Neural crest cell (in vitro differentiated cells): ENCODE measurements at places on chromosomes 11 and 22.

DNA sequence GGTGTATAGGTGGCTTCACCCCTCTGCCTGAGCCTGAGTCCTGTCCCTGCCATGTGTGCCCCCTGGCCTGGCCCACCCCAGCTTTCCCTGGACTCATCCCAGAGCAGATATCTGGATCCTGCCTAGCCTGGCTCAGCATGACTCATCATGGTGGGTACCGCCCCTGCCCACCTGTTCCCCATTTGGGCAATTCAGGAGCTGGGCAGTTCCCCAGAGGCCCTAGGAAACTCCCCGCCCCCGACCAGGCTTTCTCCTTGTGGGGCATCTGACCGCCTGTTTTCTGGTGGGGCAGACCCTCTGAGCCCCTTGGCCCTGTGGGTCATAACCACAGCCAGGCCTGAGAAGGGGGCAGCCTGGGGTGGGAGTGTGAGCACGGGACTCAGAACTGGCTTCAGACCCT is 4.4 kb downstream of the TSPO start:
- DNase-seq: no peak

DNA sequence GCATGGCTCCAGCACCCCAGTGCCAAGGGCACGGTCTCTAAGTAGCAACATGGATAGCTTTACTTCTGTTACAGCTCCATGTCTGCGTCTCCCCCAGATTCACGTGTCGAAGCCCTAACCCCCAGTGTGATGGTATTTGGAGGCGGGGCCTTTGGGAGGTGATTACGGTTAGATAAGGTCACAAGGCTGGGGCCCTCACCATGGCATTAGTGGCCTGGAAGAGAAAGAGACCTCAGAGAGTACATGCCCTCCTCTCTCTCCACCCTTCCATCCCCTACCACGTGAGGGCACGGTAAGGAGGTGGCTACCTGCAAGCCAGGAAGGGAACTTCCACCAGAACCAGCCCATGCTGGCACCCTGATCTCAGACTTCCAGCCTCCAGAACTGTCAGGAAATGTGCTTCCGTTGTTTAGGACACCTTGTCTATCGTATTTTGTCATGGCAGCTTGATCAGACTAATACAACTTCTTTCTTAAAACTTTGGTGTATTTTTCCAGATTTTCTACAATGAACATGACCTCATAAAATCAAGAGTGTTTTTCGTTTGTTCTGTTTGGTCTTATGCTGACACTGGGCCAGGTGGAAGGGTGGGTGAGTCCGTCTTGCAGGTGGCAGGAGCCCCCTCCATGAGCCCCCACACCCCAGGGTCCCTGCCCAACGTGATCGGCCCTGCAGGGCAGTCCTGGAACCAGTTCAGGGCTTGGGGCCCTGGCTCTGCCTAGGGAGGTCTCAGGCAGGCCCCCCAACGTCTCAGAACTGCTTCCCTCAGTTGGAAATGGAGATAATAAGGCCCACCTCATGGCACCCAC is 10.7 kb downstream of the RTN4R start:
- DNase-seq: no peak

DNA sequence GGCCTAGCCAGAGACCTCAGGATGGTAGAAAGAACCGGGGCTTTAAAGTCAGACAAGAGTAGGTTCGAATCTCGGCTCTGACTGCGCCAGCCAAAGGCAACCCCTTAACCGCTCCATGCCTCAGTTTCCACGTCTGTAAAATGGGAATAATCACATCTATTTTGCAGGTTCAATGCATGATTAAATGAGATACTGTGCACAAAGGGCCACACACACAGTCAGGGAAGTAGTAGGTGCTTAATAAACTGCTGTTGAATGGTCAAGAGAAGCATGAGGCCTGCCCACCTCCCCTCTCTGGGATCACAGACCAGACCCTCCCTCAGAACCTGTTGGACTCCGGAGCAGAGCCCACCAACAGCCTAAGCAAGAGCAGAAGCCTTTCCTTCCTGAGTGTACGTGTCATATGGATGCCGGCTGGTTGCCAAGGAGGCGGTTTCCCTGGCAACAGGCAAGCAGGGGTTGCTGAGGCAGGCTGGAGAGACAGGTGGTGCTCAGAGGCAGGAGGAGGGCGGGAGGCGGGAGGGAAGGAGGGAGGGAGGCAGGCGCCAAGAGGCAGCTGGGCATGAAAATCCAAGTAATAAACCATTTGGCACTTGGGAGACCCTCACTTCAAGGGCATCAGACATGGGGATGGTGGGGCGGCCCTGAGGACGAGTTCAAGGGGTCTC is 43.9 kb downstream of the NFAM1 start:
- peak; percentile 57 for DNase-seq

GRCh38 chr22:35462498-35463230 is 62.7 kb downstream of the MCM5 start:
- DNase-seq: no peak

DNA sequence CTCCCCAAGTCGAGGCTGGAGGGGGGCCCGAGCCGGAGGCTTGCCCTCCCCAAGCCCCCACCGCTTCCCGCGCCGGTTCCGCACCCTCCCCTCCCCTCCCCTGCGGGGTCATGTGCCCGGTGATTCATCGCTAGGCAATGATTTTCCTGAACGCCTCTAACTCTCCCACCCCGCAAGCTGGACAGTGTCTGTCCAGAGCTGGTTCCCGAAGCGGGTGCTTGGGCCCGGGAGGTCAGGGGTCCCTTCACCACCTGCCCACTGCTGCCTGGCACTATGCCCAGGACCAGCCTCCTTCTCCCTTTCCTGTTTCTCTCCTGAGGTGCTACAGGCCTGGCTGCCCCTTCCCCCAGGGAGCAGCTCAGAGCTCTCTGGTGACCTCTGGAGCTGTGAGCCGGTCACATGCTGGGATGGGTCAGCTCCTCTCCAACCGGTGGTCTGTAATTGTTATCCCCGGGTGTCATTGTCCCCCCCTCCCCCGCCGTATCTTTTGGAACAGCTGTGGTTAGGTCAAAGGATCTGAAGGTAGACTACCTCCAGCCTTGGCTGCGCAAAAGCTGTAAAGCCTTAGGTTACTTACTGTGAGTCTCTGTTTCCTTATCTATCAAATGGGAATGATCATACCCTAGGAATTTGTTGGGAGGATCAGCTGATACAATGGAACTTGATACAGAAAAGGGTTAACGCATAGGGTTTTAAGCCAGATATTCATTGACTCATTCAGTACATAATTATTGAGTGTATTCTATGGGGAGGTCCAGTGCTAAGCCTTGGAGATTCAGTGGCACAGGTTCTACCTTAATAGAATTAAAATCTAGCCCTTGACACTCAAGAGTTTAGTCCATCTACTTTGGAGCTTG is 753 bp downstream of the STX3 start:
- DNase-seq: peak; percentile 26

DNA sequence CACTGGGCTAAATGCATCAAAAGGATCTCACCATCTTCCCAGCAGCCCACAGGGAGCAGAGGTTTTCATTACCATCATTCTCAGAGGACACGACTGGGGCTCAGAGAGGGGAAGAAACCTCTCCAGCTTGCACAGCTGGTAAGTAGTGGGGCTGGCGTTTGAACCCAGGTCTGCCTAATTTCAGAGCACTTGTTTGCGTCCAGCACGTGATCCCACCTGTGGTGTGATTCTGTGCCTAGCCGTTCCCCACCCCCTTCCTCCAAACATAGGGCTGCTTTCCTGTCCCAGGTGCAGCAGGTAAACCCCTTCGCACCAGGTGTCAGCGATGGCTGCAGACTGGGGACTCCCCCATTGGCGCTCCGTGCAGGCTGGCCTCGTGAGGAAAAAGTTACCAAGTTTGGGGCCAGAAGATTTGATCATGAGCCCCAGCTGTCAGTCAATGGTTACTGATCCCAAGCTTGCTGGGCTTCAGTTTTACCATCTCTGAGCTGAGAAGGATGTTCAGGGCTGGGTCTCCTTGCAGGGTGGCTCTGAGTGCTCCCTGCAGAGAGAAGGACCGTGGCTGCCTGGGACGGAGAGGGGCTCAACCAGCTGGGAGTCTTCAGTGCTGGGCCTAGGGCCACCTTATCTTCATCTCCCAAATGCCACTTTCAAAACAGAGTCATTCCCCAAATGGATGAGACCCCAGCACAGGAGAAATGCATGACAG is 445.6 kb downstream of the TBC1D22A start:
- DNase-seq: no peak

DNA sequence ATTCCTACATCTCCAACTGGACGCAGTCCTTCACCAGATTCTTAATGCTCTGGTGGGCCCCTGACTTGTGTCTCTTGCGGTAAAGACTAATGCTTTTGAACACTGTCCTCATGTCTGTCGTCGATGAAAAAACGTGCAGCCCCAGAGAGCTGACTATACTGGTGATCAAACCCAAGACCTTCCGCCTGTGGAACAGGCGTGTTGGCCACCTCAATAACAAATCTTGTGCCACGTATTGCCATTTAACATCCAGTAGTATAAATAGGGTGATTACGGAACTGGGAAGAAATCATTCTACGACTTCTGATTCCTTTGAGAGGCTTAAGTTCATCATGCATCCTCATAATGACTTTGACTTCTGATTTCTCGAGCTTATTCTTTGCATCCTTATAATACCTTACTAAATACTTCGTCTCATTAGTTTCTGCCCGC is 45.6 kb downstream of the OR4D9 start:
- DNase-seq: no peak

DNA sequence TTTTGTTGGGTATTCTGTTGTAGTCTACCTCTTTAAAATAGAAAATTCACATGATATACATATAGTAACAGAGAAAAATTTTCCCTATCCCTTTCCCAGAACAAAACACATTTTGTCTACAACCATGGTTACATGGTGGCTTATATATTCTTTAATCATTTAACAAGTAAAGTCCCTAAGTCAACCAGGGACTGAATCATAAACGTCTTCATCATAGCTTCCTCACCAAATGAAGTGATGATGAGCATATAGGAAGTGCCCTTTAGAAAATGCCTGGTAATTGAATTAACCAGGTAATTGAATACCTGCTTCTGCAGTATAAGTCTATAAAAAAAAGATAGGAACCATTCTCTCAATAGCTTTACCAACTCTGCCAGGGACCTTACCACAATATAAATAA is 101.2 kb downstream of the APOL5 start:
- DNase-seq: no peak
